Fibroblast of upper back skin (primary cell): ENCODE measurements at places on chromosomes 6 and 20.
A peak's percentile ranks its signal among the peaks of the same experiment; 100 is the strongest.

GRCh38 chr6:1267057-1267732 is 44.7 kb upstream of the FOXQ1 start:
- no peak for DNase-seq

- peak; percentile 73 for DNase-seq
These were observed 12.0 kb upstream of the TRMT11 start for GRCh38 chr6:125974214-125974866.

- no peak for DNase-seq
These were observed 1310.5 kb upstream of the CITED2 start for GRCh38 chr6:140684776-140685550.

- no peak for DNase-seq
These were observed 25.1 kb upstream of the RPP40 start for GRCh38 chr6:5028921-5029320.

DNA sequence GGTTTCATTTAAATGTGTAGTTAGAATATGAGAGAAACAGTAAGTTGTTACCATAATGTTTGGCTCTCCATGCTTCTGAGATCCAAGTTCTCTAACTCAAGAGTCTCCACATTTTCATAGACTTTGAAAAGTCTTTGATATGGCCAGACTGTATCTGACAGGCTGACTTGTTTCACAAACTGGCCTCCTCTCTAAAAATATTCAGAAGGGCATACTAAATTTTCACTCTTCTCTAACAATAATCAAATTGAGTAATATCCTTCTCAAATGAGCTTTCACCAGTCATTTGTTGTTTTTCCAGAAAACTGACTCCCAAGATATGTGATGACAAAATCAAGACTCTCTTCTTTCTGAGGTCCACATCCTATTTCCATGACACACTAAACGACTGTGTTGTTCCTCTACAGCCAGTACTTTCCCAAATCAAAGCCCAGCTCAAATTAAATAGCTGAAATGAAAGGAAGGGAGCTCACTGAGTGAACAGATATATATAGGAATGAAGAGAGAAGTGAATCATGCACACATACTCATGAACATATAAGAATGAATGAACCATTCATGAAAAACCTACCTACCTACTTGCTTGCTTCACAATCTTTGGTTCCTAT is 15.1 kb downstream of the HIVEP2 start:
- DNase-seq = peak; percentile 45

- no peak for DNase-seq
These were observed 29.9 kb downstream of the FBXO30 start for GRCh38 chr6:145784683-145785082.

- no peak for DNase-seq
These were observed 61.0 kb downstream of the PXDC1 start for GRCh38 chr6:3690506-3690905.

- no peak for DNase-seq
These were observed 36.8 kb upstream of the GSTA3 start for GRCh38 chr6:52946306-52946705.

DNA sequence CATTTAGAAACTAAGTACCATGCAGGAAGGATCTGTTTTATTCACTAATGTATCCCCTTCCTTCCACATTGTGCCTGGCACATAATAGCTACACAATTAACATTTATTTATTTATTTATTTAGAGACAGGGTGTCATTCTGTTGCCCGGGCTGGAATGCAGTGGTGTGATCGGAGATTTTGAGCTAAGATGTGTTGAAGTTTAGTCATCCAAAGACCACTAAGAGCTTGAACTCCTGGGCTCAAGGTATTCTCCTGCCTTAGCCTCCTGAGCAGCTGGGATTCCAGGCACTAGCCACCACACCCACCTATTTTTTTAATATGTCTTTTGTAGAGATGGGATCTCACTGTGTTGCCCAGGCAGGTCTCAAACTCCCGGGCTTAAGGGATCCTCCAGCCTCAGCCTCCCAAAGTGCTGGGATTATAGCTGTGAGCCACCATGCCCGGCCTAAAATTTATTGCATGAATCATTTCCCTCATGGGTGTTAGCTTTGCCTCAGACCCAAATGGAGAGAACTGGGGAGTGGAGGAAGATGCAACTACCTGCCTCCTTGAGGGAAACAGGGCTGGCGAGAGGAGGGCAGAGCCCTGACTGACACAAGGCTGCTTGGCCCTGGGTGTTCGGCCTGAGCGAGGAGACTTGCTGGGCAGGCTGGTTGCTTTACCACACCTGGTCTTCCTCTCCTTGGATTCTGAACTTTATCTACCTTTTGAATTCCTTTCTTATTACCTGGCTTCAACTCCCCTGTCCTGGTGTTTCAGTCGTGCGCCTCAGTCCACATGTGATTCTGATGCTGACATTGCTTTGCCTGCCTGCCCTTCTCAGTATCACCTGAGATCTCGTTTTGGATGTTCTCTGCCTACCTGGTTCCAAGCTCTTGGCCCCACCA is 1.7 kb upstream of the DYNLT1 start:
- DNase-seq = no peak

- no peak for DNase-seq
These were observed 6.1 kb downstream of the NINL start for GRCh38 chr20:25579081-25579770.

GRCh38 chr6:56890683-56891429 is 64.1 kb upstream of the BEND6 start:
- peak; percentile 93 for DNase-seq

DNA sequence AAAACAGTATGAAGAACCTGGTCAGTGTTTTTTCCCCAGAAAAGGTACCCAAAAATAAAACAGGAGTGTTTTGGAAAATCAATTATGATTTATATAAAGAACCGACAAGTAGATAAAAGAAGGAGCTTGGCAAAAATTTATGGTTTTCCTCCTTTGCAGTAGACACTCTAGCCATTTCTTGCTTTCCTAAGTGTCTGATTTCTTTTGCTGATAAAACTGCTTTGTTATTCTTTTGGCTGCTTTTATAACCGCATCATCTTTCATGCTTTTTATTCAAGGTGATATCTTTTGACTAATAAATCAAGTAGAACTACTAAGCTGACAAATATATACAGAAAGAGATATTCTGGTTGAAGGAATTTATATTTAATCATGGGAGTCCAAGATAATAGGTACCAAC is 16.6 kb downstream of the ATG5 start:
- peak; percentile 10 for DNase-seq

DNA sequence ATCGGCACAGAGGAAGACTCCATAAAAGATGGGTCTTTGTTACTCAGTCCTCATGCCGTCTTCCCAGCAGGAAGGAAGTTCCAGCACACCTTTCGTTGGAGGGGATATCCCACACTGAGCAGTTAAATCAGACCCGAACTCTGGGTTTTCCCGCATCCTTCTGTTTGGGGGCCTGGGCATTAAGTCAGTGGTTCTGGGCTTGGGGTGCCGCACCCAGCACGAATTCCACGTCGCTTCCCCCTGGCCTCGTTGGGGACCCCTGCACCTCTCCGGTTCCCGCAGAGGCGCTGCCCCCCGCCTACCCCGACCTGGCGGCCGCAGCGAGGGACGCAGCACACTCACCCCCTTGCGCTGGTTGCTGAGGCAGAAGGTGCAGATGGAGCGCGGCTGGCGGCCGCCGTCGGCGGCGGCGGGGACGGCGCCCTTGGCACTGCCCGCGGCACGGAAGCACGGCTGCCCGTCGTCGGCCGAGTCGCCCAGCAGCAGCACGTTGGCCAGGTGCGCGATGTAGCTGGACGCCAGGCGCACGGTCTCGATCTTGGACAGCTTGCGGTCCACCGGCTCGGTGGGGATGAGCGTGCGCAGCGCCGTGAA is 641 bp downstream of the TCF15 start:
- no peak for DNase-seq

DNA sequence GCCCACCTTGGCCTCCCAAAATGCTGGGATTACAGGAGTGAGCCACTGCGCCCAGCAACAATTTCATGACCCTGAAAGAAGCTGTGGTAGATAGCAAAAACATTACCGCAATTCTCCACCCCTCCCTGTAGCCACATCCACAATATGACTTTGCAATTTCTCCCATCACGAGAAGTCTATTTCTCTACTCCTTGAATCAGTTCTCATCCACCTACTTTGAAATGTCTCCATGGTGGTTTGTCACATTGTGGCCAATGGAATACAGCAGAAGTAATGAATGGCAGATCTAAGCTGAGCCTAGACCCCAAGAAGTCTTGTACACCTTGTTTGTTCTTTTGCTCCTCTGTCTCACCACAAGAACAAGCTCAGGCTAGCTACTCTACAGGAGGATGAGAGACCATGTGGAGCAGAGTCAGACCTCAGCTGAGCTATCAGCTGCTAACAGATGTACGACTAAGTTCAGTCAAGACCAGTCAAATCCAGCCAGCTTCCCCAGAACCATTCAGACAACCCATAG is 6.3 kb downstream of the OXT start:
- DNase-seq = no peak

DNA sequence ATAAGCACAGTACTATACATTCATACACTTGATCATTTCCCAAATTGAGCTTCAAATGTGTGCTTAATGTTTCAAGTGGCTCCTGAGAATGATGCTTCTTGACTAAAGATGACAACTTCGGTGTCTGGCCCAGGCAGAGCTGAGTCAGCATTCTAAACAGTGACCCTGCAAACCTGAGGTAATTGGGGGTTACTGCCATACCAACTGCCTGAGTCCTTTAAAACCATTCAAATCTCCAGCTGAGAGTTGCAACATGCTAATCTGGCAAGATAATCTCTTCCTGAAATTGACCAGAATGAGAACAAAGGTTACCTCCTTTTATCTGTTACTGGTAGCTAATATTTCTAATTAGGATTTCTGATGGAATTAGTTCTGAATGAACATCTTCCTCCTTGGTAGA is 8.2 kb downstream of the BACH2 start:
- DNase-seq = peak; percentile 41

GRCh38 chr6:43570876-43571441 is 4.9 kb downstream of the XPO5 start:
- DNase-seq = no peak

GRCh38 chr20:44543358-44543757 is 21.5 kb upstream of the SERINC3 start:
- DNase-seq = no peak

- DNase-seq = peak; percentile 38
These were observed 283.4 kb upstream of the TBX18 start for GRCh38 chr6:85047818-85048217.

GRCh38 chr6:7758456-7758855 is 32.6 kb downstream of the BMP6 start:
- peak; percentile 96 for DNase-seq

DNA sequence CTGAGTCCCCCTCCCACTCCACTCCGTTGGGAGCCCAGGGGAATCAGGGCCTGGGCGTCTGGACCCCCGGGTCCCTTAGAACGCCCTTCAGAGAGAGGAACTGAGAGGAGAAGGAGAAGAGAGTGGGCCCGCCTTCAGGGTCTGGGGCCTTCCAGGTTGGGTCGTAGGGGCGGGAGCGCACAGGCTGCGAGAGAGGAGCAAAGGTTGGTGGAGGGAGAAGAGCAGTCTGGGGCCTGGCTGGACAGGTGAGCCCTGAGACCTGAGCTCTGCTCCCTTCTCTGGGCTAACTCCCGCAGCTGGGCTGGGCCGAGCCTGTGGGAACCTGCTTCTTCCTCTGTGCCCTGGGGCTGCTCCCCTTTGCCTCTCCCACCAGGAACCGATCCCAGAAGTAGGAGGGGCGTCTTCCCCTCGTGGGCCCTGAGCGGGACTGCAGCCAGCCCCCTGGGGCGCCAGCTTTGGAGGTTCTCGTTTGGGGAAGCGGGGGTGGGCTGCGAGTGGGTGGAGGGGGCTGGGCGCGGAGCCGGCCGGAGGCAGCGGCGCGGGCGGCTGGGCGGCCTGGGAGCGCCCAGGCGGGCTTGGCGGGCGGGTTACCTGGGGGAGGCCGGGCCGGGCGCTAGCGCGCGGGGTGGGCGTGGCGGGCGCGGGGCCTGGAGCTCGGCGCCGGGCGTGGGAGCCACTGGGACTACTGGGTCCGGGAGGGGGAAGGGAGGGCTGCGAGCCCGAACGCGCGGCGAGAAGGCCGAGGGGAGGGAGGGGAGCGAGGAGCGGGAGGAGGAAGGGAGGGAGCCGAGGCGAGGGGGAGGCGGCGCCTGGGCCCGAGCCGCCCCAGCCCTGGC is at the start of gene DDR1:
Gene DDR1, plus strand, starts transcription at position 835 of the 836 bp plus-strand sequence. CDS start 4,211 bp downstream, outside the sequence.
- peak; percentile 61 for DNase-seq

DNA sequence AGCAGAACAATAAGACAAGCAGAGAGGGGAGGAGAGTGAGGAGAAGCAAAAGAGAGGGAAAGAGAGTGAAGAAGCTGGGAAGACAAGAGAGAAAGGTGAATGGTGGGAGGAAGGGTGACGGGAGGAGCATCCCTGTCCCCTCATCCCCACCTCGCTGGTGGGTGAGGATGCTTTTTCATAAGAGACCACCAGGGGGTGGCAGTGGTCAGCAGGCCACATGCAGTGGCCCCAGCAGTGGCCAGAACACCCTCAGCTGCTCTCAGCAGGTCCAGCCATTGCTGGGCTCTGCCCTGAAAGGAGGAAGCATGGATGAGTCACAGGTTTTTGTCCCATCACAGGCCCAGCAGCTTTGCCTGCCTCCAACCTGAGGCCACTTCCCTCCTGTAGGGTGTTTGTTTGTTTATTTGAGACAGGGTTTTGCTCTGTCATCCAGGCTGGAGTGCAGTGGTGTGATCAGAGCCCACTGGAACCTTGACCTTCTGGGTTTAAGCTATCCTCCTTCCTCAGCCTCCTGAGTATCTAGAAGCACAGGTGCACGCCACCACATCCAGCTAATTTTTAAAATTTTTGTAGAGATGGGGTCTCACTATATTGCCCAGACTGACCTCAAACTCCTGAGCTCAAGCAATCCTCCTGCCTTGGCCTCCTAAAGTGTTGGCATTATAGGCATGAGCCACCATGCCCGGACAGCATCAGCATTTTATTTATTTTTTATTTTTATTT is 24.0 kb downstream of the FGD2 start:
- DNase-seq = peak; percentile 81

DNA sequence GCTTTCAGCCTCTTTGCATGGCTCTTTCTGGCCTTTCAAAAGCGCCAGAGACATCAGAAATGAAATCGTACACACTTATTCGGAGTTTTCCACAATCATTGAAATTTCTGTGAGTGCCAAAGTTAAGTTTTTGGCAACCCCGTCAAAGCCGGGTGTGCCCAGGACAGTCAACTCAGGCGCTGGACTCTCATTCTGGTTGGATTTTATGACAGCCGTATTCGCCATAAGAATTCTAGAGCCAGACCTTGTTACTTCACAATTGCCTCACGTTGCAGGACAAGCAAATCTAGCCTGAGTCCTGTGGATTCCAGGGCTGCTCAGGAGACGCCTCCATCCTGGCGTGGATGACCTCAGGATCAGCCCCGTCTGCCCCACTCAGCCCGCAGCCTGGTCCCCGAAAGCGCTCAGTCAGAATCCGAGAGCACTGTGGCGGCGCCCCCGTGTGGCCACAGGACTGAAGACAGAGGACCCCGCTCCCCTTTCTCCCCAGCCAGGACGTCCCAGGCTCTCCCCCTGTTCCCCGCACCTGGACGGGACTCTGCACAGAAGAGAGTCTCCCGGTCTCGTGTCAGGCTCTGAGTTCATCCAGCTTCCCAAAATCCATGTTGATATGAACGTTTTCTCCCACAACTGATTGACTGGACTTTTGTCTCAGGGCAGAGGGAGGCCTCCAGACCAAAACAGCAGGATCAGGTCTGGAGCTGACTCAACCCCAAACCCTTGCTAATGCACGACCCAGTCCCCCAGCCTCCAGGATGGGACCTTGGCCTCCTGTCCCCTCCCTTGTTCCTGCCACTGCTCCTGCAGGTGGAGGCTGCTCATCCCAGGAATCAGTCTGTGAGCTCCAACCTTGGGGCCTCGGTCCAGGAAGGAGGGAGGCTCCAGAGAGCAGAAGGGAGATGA is 38.2 kb downstream of the MICA start:
- peak; percentile 66 for DNase-seq
